ENCODE measurements at places on chromosomes 2 and 18. TPM values are rescaled to one million over a fixed set of nuclear protein-coding genes. Genes with fewer than 3 reads are reported as not detected.

Gene RNU2-63P
- total RNA-seq: not detected

GRCh38 chr2:187232749-187233148 lies 215.3 kb downstream of the CALCRL start:
- DNase-seq: peak; percentile 16

GRCh38 chr2:3762771-3763447 lies 59.5 kb downstream of the DCDC2C start:
- no peak for DNase-seq

- DNase-seq: no peak
Observed at GRCh38 chr18:76385681-76385975, 109.4 kb downstream of the ZNF516 start.
